ENCODE measurements at places on chromosomes 4 and X.

- no peak for DNase-seq
These were observed 129.4 kb downstream of the CNKSR2 start for GRCh38 chrX:21503593-21503992.

- peak; percentile 5 for DNase-seq
These were observed at the start of gene HEPH for GRCh38 chrX:66163849-66164411. TSS of gene HEPH (plus strand) at chrX:66164247. CDS start at chrX:66170571, 6,324 bp downstream.

GRCh38 chrX:96382018-96382417 is 302.6 kb upstream of the DIAPH2 start:
- no peak for DNase-seq

GRCh38 chr4:98685225-98686042 is 27.0 kb upstream of the TSPAN5 start:
- DNase-seq: no peak

DNA sequence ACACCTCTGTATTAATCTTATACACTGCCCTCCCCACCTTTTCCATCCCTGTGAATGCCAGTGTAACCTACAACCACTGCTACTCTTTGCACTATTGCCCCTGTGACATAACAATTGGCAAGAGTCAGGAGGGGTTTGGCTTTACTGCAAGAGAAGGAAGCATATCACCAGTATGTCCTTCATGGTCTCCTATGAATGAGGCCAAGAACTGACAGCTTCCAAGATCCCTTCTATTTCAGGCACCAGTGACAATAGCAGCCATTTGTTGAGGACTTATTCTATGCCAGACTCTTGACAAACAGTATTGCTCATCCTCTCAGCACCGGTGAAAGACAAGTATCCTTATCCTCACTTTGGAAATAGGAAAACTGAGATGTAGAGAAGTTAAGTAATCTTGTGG is 363.9 kb downstream of the MID1IP1 start:
- no peak for DNase-seq

GRCh38 chr4:122668241-122668640 is 47.4 kb upstream of the IL21 start:
- peak; percentile 69 for DNase-seq

- no peak for DNase-seq
These were observed 1.6 kb downstream of the TBX22 start for GRCh38 chrX:80016182-80016581.

DNA sequence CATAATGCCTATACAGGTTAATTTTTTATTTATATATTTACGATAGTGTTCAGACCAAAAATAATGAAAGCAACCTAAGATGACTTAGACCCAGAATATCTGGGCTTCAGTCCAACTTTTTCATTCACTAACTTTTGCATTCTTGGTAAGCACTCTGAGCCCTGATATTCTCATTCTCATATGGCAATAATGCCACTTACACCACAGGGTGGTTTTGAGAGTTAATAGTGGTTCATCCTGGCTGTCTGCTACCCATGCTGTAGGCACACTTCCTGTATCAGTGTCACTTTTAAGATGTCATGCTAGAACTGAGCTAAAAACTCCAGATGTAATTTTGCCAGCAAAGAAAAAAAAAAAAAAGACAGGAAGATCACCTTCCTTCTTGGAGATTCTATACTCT is 508.7 kb upstream of the FMR1 start:
- no peak for DNase-seq

- no peak for DNase-seq
These were observed 38.9 kb downstream of the PDHA1 start for GRCh38 chrX:19382555-19383145.

DNA sequence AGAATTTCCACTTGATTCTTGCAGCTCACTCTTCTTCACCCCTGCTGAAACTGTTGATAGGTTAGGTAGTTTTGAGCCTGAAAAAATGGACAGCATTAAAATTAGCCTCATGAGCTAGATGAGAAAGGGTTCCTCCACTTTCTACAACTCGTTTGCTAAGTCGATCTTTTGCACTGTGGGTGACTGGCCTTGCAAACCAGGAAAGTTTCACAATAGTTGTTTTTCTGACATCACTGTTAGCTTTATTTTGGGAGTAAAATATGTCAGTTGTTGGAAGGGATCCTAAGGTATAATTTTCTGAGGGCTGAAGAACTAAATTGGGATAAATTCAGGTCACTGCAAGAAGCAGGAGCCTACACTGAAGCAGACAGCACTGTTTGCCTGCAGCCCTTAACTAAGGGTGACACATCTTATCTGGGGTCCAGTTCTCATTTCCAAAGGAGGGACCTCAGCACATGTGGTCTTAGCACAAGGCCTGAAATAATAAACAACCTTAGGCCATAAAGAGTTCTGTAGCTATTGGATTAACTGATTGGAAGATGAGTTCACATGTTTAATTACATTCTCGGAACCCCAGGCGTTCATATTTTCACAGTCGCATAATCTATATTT is 29.1 kb downstream of the ANAPC4 start:
- peak; percentile 4 for DNase-seq

DNA sequence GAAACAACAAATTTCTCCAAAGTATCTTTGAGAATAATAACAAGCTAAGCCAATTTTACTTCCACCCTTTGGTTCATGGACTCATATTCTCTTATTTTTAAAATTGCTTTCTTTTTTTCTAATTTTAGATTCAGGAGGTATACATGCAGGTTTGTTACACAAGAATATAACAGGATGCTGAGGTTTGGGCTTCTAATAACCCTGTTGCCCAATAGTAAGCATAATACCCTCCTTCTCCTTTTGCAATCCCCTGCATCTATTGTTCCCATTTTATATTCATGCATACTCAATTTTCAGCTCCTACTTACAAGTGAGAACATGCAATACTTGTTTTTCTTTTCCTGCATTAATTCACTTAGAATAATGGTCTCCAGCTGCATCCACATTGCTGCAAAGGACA is 202.3 kb upstream of the FSTL5 start:
- DNase-seq: no peak

DNA sequence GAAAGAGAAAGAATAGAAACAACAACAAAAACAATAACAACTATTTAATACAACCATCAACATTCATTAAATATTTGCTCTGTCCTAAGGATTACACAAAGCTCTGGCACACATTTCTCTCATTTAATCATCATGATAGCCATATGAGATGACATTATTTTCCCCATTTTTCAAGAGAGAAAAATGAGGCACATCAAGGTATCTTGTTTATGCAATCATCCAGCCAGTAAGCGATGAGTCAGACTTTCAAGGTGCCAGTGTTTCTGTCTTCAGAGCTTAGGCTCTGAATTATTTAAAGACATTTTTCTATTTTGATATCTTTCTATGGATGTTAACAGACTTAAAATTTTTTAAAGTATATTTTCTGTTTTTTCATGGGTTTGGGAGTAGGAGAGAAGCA is 541.8 kb upstream of the SMIM31 start:
- DNase-seq: no peak

Measured in AG09309 (cell line).